Activated naive CD8-positive, alpha-beta T cell treated with anti-CD3 and anti-CD28 coated beads, Interleukin-2, amount 50 U/mL, for 24 hours (primary cell): ENCODE measurements at places on chromosomes 3 and 15.

GRCh38 chr3:32422943-32423342 lies 31.3 kb downstream of the CMTM7 start:
- DNase-seq: no peak

GRCh38 chr15:100229181-100230163 lies 112.3 kb downstream of the ADAMTS17 start:
- DNase-seq: no peak

- DNase-seq: no peak
Observed at GRCh38 chr3:49712631-49713317, 6.7 kb downstream of the AMIGO3 start.

DNA sequence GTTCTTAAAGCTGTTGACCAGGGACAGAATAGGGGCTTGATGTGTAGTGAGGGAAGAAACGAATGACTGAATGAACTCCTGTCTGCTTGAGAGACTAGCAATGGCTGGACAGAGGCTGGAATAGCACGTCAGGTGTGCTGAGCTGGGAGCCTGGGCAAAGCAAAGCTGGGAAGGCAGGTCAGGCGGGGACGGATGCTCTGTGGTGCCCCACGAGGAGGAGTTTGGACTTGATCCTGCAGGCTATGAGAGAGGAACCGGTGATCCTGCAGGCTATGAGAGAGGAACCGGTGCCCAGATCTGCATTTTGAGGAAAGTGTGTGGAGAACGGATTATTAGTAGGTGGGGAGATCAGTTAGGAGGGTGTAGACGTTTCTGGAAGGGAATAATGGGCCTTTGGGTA lies 31.3 kb upstream of the PSTPIP1 start:
- no peak for DNase-seq

DNA sequence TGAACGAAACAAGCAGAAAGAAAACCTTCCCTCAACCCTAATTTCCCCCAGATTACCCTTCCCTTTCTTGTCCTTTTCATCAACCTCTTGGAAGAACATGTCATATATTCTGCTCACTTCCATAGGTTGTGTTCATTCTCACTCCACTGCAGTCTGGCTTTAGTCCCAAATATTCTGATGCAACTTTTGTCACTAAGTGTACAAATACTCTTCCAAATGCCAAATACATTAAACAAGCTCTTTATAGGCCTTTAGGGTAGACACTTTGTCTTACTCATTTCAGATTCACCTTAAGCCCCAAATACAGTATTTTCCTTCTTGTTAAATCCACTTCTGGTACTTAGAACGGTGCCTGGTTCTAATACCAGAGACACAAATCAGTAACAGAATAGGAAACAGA lies 406.5 kb upstream of the CDIN1 start:
- DNase-seq: no peak

DNA sequence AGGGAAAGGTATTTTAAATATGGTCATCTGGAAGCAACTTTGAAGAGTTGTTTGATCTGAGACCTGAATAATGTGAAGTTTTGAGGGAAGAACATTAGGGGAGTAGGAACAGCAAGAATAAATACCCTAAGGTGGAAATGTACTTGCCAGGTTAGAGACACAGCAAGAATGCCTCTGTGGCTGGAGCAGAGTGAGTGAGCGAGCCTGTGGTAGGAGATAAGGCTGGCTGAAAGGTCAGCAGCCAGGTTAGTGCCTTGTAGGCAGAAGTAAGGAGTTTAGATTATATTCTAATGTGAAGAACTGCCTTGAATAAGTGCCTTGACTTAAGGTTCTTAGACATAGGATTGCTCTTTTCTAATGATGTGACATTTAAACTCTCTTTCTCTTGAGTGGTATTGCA lies 18.3 kb downstream of the LRRC49 start:
- DNase-seq: no peak

DNA sequence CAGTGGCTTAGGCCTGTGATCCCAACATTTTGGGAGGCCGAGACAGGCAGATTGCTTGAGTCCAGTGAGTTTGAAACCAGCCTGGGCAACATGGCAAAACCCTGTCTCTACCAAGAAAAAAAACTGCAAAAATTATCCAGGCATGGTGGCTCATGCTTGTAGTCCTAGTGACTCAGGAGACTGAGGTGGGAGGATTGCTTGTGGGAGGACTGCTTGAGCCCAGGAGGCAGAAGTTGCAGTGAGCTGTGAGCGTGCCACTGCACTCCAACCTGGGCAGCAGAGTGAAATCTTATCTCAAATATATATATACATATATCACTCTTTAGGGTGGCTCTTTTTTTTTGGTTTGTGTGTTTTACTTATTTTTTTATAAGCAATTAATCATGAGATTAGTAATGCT lies 83.7 kb upstream of the WDR72 start:
- DNase-seq: no peak

DNA sequence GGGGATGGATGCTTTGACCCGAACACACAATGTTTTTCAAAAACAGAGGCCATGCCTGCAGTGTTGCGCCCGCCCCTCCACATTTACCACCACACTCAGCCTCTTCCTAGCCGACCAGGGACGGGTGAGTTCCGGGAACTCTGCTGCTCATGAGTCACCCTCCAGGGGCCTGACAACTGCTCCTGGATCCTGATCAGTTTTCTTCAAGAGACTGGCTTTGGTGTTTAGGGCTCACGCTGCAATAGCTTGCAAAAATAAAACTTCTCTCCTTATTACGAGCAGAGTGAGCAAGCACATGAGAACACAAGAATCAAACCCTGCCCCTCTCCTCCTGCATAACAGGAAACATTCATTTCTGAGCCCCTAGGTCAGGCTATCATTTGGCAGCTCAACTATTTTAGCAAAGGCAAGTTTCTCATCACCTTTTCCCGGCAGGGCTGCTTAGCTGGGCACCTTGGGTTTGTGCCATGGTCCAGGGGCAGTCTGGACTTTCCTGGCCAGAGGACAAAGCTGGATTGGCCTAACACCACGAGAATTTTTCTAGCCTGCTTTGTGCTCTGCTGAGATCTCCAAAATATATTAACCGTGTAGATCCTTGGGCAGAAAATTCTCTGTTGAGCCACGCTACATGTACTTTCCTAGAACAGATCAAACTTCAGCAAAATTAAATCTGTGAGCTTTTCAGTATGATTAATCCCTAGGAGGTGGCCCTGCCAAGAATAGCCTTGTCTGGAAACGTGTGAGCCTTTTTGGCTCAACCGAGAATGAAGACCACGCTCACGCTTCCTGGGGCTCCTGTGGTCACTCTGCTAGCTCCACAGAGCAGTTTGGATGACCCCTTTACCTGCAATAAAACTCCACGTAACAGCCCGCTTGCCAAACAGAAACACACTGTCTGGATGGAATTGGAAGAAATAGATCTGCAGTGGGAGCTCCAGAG lies 52.7 kb upstream of the SPATA12 start:
- DNase-seq: peak; percentile 31
